Psoas muscle (tissue), 8 donors: ENCODE measurements at places on chromosomes 11 and 22. TPM values are rescaled to one million over a fixed set of nuclear protein-coding genes. Genes with fewer than 3 reads are reported as not detected.

- no peak for DNase-seq
Measured at GRCh38 chr11:69825037-69825834, 6.0 kb upstream of the FGF3 start.

KCTD21 gene
- 7.0 TPM for total RNA-seq

BANF1 gene
- total RNA-seq = 384 TPM

- DNase-seq = no peak
Measured at GRCh38 chr11:65530157-65530496, 5.2 kb downstream of the SCYL1 start.
